ENCODE measurements at places on chromosomes 1 and 21. TPM values are rescaled to one million over a fixed set of nuclear protein-coding genes. Genes with fewer than 3 reads are reported as not detected.

Gene WDR64
- total RNA-seq, result not detected

Gene SLC25A33
- total RNA-seq, result 1.5 TPM

Gene NBPF20
- 2.8 TPM for total RNA-seq

Gene KPRP
- total RNA-seq, result not detected

Gene TFF2
- not detected for total RNA-seq

Gene KCNJ9
- 0.09 TPM for total RNA-seq

Gene LY9
- total RNA-seq, result not detected

Gene VWA1
- total RNA-seq, result 3.4 TPM

Gene RO60
- total RNA-seq, result 94.3 TPM

Gene IFNAR2
- total RNA-seq, result 1.7 TPM

Gene SLC44A3
- total RNA-seq, result 1.7 TPM

Gene DNAJC28
- 1.7 TPM for total RNA-seq

Gene ARL8A
- 11.8 TPM for total RNA-seq

Gene CLDN14
- not detected for total RNA-seq

Gene WNT9A
- 2.8 TPM for total RNA-seq

Gene GPR137B
- total RNA-seq, result 15.2 TPM

Gene PGBD2
- 6.4 TPM for total RNA-seq

Gene CYP4A22
- not detected for total RNA-seq

Gene ZBTB18
- 4.6 TPM for total RNA-seq

Gene TP73
- not detected for total RNA-seq

Gene NAV1
- 14.3 TPM for total RNA-seq

Gene ATP1A4
- total RNA-seq, result not detected

Gene CRABP2
- 80.6 TPM for total RNA-seq

Gene CELA2B
- not detected for total RNA-seq

Gene MAB21L3
- under 0.01 TPM for total RNA-seq

Gene LMX1A
- total RNA-seq, result not detected

Gene ARTN
- total RNA-seq, result under 0.01 TPM

Gene C8B
- not detected for total RNA-seq

Gene ACTL8
- total RNA-seq, result 0.16 TPM

Gene HMGB4
- not detected for total RNA-seq

Gene TTC22
- not detected for total RNA-seq

Gene LCK
- not detected for total RNA-seq

Gene SZRD1
- 14.6 TPM for total RNA-seq

Gene CLIC4
- total RNA-seq, result 130 TPM

Gene PRR9
- not detected for total RNA-seq

Gene POU3F1
- 0.17 TPM for total RNA-seq

Gene CTSE
- not detected for total RNA-seq

Gene TMPRSS2
- total RNA-seq, result not detected

Gene CDK18
- 0.16 TPM for total RNA-seq

Gene KDF1
- 0.09 TPM for total RNA-seq

Gene FMN2
- total RNA-seq, result not detected

Gene FLG2
- total RNA-seq, result under 0.01 TPM

Gene OR2T35
- total RNA-seq, result not detected

Gene FBXO2
- 5.2 TPM for total RNA-seq

Gene ADORA1
- total RNA-seq, result 24.5 TPM

Gene ESPN
- 0.17 TPM for total RNA-seq

Gene TMEM59
- total RNA-seq, result 527 TPM

Gene TPTE
- total RNA-seq, result not detected

Gene TRIM67
- total RNA-seq, result not detected

Gene NOTCH2NLA
- 86.9 TPM for total RNA-seq

Gene EPHB2
- total RNA-seq, result 37.2 TPM

Gene LENEP
- total RNA-seq, result not detected

Gene NRDC
- 69.0 TPM for total RNA-seq

Gene SAMD11
- 7.5 TPM for total RNA-seq

Gene CAMTA1
- 56.7 TPM for total RNA-seq

Gene NR5A2
- total RNA-seq, result under 0.01 TPM

Gene NUP210L
- total RNA-seq, result 0.17 TPM
